ENCODE measurements at places on chromosomes 3 and 15.
A peak's percentile ranks its signal among the peaks of the same experiment; 100 is the strongest.

GRCh38 chr15:61687124-61687523, 373.1 kb downstream of the VPS13C start:
- DNase-seq: no peak

- DNase-seq: no peak
These were observed 32.5 kb downstream of the TCF12 start for GRCh38 chr15:56950979-56951378.

- no peak for DNase-seq
These were observed 23.0 kb downstream of the SUCNR1 start for GRCh38 chr3:151896246-151897012.

DNA sequence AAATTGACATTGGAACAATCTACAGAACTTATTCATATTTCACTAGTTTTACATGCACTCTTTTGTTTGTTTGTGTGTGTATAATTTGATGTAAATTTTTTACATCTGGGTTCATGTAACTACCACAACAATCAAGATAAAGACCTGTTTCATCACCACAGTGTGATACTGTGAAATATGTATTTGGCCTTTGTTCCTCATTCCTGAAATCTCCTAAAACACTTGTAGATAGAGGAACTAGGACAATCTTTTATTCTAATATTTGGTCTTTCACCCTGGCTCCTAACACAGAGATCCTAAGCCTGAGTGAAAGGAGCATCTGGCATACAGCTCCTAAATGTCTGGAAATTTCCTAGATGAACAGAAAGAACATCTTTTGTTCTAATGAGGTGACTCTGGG, 155.0 kb upstream of the GPR149 start:
- no peak for DNase-seq

DNA sequence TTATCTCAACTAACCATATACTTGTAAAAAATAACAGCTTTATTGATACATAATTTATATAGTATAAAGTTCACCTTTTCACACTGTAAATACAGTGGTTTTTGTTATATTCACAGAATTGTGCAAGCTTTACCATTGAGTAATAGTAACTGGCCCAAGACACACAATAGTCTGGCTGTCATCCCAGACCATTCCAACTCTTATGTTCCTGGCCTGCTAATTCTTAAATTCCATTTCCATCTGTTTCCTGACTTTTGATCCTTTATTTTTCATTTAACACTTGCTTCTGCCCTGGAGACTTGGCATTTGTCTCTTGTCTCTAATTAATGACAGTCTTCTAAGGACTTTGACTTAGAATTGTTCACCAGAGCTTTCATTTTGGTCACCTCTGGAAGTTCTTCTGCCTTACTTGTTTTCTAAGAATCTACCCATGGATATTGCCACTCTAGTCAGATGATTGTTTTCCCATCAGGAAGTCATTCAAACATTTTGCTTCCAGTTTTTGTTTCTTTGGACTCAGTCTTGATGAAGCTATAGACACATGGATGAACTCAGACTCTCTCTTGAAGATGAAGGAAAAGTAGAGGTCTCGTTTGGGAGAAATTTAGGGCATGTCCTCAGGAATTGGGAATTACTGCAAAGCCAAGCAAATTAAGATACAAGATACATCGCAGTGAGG, 27.2 kb upstream of the PLSCR4 start:
- DNase-seq: no peak

DNA sequence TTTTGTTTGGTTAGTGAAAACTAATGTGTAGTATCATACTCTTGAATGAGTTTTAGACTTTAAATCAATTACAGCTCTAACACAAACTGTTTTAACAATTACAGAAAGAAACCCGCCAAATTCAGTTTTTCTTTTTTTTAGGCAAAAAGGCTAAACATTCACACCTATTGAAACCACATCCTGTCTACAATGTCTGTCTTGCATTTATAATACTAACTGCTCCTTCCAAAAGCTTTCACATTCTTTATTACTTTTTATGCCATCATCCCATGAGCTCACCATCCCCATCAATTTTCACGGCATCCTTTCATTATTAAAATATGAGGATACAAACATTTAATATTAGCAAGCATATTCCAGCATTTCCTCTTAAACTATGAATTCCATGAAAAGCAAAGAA, 593.3 kb downstream of the FOXP1 start:
- DNase-seq: no peak

- DNase-seq: no peak
These were observed 55.8 kb downstream of the LSM3 start for GRCh38 chr3:14234251-14235002.

GRCh38 chr3:193910310-193910709, 225.6 kb upstream of the HES1 start:
- DNase-seq: no peak

- DNase-seq: no peak
These were observed 453.5 kb downstream of the SOX2 start for GRCh38 chr3:182165234-182165633.

DNA sequence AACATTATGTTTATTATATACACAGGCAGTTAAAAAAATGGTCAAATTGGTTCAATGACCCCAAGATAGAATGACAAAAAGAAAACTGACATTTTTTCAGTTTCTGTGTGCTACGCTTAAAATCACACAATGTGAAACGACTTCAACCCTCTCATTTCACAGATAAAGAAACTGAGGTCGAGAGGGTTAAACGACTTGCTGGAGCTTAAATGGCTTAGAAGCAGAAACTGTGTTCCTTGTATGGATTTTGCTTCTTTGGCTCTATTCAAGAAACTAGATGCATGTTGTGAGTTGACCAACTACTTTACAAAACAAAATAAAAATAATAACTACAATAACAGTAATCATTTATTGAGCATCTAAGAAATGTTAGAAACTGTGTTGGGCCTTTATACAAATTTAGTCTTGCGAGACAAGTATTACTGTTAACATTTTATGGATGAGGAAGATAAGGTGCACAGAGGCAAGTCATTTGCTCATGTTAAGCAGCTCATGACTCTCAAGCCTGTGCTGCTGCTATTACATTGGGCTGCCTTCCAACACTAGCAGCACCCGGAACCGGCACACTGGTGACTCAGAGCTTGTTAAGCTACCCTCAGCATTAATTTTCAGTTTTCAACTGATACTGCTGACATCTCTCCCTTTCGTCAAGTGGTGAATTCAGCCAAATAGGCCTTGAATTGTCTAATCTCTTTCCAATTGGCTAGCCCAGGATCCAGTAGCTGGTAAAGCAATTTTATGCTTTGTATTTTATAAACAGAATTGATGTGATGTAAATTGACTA, 487.6 kb downstream of the NAALADL2 start:
- DNase-seq: no peak

GRCh38 chr15:28885128-28885629, 595 bp upstream of the APBA2 start:
- no peak for DNase-seq

- no peak for DNase-seq
These were observed 287.8 kb upstream of the MCTP2 start for GRCh38 chr15:93943586-93943985.

- DNase-seq: no peak
These were observed 30.2 kb upstream of the LCTL start for GRCh38 chr15:66595931-66596545.

DNA sequence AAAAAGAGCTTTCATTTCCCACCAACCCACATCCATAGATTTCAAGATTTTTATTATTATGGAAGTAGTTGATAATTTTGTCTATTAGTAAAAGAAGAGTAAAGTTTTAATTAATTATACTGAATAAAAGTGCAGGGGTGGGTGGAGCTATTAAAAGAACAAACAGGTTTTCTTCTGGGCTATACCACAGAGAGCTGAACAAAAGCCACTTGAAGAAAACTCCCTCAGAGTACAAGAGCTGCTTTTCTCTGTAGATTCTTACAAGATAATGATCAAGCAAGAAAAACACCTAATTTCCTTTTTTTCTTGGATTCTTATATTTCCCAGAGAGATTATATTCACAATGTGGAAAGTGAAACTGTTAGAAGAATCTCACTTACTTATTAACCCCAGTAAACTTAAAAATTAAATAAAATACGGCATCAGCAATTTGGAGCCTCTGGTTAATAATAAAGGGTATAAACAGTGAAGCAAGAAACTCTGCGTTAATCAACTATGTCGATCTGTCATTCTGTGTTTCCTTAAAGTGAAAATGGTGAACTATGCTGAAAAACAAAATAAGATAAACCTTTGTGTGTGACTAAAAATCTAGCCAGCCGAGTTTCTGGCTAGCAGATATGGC, 84.9 kb downstream of the THBS1 start:
- no peak for DNase-seq

DNA sequence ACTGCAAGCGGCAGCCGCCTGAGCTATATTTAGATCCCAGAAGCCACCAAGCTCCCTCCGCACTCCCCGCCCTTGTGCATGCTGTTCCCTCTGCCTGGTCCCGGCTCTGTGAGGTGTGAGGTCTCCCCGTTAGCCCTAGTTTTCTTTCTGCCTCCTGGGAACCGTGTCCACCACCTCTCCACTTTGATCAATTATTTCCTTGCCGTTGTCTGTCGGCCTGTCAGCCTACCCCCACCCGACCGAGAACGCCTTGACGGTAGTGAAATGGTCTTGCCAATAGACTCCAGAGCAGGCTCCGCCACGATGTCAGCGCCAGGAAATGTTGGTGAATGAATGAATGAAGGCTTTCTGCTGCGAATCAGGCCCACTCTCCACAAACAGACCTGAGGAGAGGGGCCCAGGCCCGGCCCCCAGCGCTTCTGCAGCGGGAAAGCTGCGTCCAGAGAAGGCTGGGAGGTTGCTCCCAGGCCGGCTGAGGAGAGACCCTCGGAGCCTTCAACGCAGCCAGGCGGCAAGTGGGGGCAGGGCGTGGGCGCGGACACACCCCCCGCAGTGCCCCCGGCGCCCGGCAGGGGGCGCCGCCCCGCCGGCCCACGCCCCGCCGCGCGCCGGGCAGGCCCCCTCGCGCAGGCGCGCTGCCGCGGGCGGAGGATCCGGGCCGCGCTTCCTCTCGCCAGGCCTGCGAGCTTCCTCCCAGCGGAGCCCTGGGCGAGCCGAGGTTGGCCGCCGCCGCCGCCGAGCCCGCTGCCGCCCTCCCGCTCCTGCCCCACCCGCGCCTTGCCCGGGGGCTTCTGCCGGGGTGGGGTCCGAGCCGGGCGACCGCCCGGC, at the start of gene CSK:
TSS of gene CSK (plus strand) at position 650 of the 828 bp plus-strand sequence. CDS start 16,218 bp downstream, outside the sequence.
- DNase-seq: peak; percentile 64

GRCh38 chr3:47162697-47163168, 1.2 kb downstream of the SETD2 start:
- DNase-seq: peak; percentile 40

GRCh38 chr15:85452436-85452835, 72.0 kb downstream of the AKAP13 start:
- no peak for DNase-seq

DNA sequence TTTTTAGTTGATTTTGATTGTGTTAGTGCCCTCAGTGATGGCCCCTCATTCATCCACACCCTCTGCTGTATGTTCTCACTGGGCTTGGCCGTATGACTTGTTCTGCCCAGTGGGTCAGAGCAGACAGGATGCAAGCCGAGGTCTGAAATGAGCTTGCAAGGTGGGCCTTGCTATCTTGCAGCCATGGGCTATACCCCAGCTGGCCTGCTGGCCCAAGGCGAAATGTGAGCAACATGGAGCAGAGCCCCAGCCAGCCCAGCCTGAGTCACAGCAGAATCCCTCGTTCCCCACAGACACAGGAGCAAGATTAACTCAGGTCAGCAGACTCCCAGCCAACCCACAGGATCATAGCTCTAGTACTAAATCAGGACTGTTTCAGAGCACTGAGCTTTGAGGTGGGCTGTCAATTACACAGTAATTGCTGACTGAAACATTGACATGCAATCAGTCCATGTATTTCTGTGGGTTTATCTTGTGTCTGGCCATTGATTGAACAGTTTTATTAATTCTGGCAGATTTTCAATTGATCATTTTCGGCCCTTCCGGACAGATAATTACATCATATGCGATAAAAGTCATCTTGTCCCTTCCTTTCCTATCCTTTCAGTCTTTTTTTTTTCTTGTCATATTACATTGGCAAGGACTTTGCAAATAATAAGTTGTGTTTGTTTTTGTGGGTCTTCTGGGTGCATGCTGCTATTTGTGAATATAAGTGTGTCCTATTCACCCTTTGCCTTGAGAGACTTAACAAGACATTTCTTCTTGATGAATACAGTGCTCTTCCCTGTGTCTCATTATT, 27.1 kb downstream of the KLF15 start:
- DNase-seq: no peak

DNA sequence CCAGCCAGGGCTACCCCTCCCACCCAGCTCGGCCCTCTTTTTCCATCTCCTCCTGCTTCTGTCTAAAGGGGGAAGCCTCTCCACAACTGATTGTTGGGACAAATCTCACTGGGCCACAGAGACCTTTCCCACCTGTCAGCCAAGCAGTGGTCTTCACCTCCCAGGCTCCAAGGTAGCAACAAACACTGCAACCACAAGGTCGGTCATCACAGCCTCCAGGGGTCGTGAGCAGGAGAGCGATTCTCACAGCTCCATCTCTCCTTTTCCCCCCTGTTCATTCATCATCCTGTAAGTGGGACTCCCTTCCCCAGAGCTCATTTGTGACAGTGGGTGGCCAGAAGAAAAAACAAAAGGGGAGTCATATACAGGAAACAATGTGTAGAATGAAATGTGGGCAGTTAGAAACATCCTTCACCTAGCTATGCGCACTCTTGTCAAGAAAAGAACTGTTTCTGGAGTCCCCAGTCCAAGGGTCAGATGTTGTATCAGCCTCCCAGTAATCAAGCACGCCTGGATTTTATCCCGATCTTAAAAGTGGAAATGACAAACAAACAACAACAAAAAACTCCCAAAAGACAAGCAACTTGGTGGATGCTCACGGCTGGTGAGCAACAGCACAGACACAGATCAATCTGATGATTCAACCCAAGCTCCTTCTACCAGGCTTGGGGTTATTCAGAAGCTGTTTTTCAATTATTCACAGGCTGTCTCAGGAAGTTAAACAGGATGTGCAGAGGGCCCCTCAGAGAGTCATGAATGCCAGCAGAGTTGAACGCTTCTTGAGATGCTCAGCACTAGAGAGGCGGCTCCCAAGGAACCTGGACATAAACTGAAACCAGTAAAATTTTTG, 22.4 kb downstream of the LYZL4 start:
- DNase-seq: peak; percentile 70

- DNase-seq: no peak
These were observed 2.0 kb downstream of the DISP2 start for GRCh38 chr15:40360015-40360414.

- no peak for DNase-seq
These were observed 175.5 kb upstream of the CD96 start for GRCh38 chr3:111366515-111366914.

Data from Kasumi-1 (cell line).